ENCODE measurements at places on chromosomes 11 and 22. TPM values are rescaled to one million over a fixed set of nuclear protein-coding genes. Genes with fewer than 3 reads are reported as not detected.

OR51B5 gene
- total RNA-seq, result not detected

INS gene
- total RNA-seq, result not detected

KIRREL3 gene
- total RNA-seq, result 10.2 TPM

LIN7C gene
- 5.9 TPM for total RNA-seq

CCDC116 gene
- total RNA-seq, result 0.06 TPM
